ENCODE measurements at places on chromosomes 4 and X.

- no peak for DNase-seq
These were observed 26.8 kb upstream of the ATXN3L start for GRCh38 chrX:13346646-13347045.

DNA sequence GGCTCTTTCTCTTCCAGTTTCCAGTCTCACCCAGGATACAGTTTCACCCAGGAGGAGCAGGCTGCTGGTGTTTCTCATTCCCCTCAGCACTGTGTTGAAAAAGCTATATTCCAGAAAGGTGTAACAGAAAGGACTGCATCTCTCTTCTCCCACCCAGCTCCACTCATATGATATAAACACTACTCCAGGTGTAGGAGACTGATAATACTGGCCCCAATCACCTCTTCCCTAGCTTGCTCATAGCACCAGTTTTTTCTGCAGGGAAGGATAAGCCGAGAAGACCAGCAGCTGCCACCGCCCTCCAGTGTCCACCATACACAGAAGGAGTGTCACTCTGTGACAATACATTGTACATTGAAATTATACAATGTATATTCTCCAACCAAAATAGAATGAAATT is 105.5 kb upstream of the STK26 start:
- DNase-seq: no peak

DNA sequence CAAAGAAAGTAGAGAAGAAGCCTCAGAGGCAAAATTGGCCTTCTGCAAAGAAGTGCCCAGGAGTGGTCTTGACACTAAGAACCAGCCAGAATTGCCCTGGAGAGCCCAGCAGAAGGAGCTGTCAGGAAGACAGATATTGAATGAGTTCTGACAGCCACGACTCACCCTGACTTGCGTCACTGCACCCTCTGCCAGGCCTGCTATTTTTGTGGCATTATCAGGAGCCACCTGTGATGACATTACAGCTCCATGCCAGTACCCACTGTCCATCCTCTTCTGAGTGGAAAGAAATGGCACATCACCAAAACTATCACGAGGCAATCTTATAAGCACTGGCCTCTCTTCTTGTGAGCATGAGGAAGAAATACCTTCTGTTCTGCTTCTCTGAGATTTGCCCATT is 67.7 kb downstream of the SMIM20 start:
- no peak for DNase-seq

- DNase-seq: no peak
These were observed at the start of gene GABRA4 for GRCh38 chr4:46993075-46994006. GABRA4 (minus strand) TSS chr4:46993581; CDS start chr4:46993424, 157 bp downstream.

DNA sequence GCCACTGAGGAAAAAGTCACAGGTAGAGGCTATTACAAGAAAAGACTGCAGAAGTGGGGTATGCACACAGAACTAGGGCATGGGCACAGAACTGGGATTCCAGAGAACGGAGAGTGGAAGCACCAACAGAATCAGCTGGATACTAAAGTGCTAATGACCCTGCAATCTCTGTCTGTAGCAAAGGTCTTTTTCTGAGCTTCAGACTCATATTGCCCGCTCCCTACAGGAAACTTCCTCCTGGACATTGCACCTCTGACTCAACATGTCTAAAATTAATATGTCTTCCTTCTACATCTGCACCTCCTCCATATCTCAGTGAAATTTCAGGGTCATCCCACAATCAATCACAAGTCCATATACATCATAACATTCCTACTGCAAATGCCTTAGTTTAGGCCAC is 5.3 kb upstream of the CAMK2D start:
- no peak for DNase-seq

GRCh38 chr4:42654631-42655268 is 2.2 kb downstream of the ATP8A1 start:
- no peak for DNase-seq

DNA sequence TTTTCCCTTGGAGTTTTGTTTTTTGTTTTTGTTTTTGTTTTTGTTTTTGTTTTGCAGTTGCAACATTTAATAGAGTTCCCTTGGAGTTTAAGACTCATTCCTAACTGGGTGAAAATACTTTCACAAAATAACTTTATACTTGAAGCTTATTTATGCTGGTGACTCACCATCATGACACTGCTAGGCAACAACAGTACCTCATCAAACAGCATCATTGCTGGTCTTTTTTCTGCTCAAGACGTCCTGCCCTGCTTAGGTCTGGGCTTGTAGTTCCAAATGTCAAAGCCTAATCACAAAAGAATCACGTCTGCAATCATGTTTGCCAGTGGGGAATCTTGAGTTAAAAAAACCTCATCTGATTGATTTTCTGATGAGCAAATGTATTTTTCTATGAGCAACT is 105.7 kb upstream of the PRPS2 start:
- DNase-seq: no peak

DNA sequence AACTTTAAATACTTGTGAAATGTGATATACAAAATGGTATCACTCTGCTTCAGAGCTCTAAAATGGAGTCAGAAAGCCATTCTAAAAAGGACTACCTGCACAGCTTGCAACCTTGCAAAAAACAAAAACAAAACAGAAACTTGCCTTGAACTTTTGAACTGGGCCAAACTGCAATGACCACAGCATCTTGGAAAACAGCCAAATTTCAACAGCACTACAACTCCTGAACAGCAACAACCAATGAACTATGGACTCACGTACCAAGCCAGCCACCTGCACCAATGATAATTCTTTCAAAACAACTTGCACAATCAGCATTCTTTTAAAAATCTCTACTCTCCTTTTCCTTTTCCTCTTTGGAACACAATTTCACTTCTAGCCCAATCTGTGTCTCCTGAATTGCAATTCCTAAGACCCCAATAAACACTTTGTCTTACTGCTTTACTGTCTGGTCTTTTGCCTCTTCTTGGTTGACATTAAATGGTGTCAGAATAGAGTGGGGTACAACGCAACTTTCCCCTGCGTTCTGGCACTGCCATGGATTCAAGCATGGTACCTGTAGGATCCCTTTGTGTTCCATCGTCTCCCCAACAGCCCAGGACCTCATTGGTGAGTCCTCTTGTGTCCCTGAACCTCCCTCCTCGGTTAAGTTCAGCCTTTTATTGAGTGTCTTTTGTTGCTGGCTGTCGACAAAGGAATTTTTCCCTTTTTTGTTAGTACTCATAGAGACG is 35.7 kb upstream of the FMR1 start:
- DNase-seq: no peak

- DNase-seq: no peak
These were observed 900 bp upstream of the MTMR1 start for GRCh38 chrX:150692296-150692695.

DNA sequence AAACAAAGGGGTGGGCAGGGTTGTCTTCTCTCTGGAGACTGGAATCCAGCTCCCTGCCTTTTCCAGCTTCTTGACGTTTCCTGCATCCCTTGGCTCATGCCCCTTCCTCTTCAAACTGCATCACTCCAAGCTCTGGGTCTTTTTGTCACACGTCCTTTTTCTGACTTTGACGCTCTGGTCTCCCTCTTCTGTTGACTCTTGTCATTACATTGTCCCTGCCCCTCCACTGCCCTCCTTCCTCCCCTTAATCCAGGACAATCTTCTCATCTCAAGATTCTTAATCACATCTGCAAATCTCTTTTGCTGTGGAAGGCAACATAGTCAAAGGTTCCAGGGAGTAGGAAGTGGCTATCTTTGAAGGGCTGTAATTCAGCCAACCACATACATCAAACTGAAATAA is 178.3 kb downstream of the TMA16 start:
- DNase-seq: no peak

- DNase-seq: no peak
These were observed 359.0 kb upstream of the ATOH1 start for GRCh38 chr4:93469560-93469959.

DNA sequence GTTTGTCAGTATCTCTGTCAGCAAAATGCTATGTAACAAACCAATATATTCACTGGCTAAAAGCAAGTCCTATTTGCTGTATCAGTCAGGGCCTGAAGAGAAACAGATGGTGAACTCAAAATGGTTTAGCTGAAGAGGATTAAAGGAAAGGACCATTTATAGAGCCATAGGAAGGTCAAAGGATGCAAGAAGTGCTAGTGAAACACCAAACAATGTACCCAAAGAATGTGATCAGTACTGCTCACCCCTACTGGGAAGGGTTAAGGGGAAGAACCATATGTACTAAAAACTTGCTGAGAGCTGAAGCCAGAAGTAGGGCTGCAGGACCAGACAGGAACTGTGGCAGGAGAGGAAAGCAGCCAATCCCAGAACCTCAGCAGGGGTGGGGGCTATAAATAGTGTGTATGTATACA is 479.3 kb downstream of the INPP4B start:
- no peak for DNase-seq

DNA sequence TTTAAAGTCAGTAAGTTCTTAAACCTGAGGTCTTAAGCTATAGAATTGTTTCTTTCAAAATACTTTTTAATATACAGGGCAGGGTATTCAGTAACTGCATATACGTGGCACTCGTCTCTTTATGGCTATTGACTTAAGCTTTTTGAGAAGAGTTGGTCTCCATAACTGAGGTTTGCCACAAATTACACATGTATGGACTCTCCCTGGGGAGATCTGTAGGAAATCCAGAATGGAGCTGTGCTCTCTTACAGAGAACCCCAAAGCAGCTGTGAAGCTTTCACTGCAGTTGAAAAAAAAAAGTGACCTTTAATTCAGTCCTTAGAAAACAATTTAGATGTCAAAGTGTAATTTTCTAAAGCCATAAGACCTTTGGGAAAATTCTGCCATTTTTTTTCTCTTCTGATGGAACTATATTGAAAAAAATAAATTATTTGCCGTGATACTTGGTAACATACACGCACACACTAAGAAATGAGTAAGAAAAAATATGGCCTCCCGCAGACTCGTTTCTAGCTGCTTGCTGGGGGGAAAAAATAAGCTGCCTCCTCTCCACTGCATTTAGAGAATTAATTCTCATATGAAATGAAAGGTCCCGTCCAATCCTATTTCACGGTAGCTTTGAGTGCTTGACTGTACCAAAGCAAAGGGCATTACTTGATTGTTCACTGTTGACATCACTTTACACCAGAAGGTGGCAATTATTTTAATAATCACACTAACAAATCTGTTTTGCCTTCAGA is 159.4 kb upstream of the TENM3 start:
- DNase-seq: no peak

GRCh38 chrX:10117864-10118377 is 38.9 kb upstream of the CLCN4 start:
- DNase-seq: no peak

- no peak for DNase-seq
These were observed 80.8 kb upstream of the IQCM start for GRCh38 chr4:149896432-149896831.

- DNase-seq: no peak
These were observed 311.7 kb upstream of the TAPT1 start for GRCh38 chr4:16537926-16538325.

All from stimulated activated naive CD4-positive, alpha-beta T cell (primary cell).